ENCODE measurements at places on chromosomes 5 and 9.

DNA sequence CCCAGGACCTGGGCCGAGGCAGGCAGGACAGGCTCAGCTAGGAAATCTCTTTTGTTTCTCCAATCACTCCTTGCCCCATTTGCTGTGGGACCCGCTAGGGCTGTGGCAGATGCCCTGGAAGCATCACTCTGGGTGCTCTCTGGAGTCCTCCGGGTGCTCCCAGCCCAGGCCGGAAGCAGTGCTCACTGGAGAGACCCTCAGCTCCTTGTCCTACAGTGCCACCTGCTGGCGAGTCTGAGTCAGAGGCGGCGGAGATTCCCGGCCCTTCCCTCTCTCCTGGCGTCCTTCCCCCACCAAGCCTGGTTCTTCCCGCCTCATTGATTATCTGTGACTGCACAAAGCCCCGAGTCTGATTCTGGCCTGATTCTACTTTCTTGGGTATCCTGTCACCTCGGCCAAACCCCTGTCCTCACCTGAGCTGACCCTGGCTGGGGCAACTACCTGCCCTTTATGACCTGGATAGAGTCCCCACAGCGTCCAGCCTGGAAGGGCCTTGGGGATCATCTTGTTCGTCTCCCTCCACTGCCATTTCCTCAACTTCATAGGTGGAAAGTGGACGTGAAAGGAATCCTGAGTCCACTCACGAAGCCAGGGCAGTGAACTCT, 7.3 kb upstream of the BARHL1 start:
- no peak for DNase-seq

DNA sequence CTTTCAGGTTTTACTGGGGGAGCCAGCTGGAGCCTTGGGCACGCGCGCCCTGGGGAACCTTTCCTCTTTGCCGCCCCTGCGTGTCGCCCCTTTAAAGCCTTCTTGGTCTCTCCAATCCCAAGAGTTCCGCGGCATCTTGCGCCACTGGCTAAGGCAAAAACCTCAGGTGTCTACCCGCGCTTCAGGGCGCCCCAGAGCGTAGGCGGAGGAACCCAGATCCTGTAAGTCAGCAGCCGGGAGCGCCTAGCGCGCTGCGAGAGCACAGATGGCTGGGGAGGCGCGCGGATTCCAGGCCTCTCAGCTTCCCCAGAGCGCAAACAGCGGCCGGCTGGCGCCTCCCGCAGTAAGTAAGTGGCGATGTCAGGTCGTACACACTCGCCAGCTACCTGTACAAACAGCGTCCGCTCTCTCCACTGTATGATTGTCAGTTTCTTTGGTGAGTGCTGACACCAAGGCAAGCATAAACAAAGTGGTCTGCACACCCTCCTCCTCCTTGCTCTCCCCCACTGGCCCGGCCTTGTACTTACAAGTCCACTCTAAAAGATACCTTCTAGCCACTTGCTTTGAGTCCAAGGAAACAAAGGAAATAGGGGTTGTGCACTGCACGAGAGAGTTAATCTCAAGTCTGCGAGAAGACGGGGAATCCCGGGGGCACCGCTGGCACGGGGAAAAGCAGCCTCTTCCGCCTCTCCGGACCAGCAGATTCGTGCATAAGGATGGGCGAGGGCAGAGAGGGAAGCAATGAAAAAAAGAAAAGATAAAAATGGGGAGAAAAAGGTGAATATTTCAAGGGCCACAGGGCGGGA, 2.9 kb downstream of the HTR1A start:
- no peak for DNase-seq

DNA sequence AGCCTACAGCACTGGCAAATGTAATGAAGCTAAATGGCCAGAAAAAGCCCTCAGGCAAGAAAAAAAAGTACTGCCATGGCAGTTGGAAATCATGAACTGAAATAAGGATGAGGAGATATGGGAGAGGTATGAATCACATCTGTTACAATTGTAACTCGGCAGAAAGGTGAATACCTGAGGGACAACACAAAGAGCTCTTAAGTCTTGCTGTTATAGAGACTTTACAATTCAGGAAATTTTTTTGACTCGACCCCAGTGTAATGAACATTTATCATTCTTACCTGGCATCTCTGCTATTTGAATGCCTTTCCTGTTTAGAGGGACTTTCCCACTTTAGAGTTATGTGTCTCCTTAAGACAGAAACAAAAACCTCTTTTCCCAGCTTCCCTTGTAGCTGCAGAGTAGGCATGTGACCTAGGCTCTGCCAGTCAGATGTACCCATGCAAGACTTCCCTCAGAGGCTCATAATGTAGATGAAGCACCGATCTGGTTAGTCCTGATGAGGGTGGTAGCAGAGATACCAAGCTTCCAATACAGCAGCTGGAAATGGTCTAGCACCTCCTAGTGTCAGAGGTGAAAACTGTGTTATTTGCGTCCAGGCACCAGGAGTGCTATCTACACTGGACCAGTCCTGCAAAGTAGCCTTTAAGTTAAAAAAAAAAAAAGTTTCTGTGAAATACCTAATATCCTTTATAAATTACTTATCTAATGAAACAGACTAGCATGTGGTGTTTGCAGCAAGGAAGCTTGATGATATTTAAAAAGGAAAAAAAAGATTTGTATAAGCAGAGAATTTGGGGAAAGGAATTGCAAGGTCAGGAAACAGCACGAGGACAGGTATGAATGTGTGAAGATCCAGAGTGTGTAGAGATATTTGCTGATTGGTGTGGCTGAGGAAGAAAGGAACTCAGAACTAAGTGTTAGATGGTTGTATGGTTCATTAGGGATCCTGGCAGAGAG, 146.9 kb upstream of the SLC1A3 start:
- DNase-seq, result no peak

DNA sequence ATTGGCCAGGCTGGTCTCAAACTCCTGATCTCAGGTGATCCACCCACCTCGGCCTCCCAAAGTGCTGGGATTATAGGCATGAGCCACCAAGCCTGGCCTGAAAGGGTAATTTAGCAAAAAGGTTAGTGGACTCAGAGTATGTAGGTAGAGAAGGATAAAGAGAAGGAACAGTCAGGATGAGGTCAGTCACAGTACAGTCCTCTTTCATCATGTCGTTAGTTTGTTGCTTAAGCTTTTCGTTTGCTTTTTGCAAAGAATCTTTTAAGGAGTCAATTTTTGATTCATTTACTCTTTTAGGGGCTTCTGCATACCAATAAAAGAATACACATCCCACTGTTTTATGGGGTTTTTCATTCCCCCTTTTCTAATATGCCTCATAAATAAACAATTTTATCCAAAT, 17.8 kb upstream of the GBGT1 start:
- DNase-seq, result no peak

GRCh38 chr5:39951070-39951469, 526.3 kb upstream of the DAB2 start:
- DNase-seq, result no peak

DNA sequence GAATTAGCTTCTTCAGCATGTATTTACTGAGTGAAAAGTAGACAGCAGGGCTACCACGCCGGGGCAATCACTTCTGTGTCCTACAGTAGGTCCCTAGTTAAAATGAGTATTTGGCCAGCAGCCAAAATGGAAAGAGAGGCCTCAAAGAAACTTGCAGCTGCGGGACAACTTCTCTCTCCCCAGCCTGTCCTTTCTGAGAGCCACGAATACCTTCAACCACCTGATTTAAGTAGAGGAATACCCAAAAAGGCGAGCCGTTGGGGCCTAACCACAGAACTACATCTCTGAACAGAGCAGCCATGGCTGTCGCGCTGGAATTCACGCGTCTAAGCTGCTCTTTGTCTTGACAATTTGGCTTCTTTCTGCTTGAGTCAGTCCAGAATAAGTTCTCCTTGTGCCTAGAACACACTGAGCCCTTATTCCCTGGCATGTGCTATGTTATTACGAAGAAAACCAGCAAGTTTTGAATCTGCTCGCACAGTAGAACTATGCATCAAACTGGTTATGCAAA, 43.8 kb upstream of the GOLPH3 start:
- DNase-seq, result no peak

DNA sequence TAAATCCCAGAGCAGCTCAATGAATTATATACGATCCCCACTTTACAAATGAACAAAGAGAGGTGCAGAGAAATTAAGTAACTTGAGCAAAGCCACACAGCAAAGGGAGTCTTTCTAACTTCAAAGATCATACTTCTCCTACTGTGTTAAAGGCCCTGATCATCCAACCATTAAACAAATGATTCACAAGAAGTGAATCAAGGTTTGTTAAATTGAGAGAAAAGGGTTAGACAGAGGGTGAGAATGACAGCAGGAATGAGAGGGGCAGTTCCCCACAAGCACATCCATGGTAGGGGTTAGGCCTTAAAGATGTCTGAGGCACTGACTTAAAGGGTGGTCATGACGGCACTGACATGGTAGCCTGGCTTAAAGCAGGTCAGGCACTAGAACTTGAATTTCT, 10.7 kb downstream of the IDNK start:
- DNase-seq, result no peak

DNA sequence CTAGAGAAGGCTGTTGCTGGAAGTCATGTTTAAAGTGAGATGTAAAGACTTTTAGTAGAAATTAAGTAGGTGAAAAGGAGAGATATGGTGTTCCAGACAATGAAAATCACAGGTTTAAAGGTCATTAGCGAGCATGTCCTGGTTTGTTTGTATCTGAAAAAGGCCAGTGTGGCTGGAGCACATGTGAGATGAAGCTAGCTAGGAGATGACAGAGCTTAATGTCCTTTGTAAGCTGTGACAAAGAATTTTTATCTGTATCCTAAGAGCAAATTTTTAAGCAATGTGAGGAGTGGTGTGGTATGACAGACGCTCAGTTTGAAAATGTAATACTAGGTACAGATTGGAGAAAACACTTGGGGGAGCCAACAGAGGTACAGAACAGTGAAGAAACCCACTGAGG, 567.2 kb upstream of the ARRDC3 start:
- DNase-seq, result no peak

DNA sequence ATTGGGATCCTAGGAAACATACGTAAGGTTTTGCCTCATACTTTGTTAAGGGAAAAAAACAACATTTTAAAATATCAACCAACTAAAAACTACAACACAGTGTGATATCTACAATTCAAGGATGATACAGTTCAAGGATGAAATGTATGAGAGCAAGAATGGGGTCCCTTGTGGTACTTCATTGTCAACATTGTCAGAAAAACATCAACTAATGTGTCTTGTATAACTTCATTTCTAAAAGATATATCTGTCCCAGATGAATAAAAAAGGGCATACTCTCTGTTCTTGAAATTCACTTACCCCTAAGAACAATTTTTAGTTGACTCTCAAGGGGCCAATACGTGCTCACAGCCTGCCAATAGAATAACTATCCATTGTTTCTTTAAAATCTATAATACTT, 1250.5 kb downstream of the PTPRD start:
- DNase-seq, result no peak

DNA sequence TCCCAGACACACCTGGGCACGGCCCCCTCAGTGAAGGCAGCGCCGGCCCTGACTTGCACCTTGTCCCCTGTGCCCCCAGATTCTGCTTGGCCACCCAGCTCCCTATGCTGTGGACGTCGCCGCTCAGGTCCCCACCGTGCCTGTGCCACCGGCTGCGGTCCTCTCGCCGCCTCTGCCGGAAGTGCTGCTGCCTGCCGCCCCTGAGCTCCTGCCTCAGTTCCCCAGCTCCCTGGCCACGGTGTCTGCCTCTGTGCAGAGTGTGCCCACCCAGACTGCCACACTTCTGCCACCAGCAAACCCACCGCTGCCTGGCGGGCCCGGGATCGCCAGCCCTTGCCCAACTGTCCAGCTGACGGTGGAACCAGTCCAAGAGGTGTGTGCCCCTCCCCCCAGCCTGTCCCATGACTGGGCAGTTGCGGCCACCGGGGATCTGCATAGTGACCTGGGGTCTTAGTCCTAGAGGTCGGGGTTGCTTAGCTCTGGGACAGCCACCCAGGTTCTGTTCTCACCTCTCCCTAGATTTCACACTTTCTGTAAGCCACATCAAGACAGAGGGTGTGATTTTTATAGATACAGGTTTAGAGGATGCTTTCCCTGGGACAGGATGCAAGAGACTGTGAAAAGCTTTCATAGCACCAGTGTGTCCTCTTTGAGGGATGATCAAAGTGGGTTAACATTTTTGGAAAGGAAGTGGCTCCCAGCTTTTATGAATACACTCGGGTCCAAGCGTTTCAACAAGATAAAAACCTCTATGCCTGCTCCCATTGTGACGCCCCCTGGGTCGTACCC, 78.0 kb downstream of the WNK2 start:
- DNase-seq, result no peak

DNA sequence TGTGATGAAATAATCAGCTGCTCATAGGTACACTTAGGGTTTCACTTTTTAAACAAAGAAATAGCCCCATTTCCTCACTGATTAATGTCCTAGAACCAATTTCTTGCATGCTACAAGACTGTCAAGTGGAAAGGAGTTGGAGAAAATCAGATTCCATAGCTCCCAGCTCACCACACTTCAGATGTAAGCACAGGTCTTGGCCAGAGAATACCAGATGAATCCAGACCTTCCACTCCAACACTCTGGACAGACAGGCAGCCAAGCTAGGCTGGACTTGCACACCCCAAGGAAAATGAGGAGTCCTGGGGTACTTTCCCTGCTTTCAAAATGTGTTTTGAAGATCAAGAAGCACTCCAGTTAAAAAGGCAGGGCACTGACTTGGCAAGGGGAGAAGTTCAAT, 68.5 kb downstream of the KLHL3 start:
- DNase-seq, result no peak

GRCh38 chr5:150411245-150411979, 1.3 kb downstream of the CD74 start:
- DNase-seq, result peak; percentile 72
